ENCODE measurements at places on chromosomes 7 and 10.

DNA sequence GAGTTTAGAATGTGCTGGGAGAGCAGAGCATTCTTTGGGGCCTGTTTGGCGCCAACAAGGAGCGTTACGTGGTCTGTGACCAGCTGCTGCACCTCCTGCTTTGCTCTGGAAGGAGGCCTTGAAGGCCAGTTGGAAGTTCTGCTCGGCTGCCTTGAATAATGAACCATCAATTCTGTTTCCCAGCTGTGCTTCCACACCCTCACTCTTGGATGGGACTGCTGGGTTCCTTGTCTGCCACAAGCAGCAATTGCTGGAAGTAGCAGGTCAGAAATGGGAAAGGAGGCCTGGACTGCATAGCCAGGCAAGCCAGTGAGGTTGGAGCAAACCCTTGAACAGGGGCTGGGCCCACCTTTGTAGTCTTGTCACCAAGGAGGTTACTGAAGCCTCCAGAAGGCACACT is 86.6 kb upstream of the INSYN2A start:
- no peak overlapping the region for H3K4me3 ChIP-seq
- H3K27me3 ChIP-seq: peaks cover 2% of the 10 kb centered on the region
- no peak overlapping the region for H3K27ac ChIP-seq
- H3K36me3 ChIP-seq: peaks cover 3% of the 10 kb centered on the region
- peaks cover 6% of the 10 kb centered on the region for H3K4me1 ChIP-seq

DNA sequence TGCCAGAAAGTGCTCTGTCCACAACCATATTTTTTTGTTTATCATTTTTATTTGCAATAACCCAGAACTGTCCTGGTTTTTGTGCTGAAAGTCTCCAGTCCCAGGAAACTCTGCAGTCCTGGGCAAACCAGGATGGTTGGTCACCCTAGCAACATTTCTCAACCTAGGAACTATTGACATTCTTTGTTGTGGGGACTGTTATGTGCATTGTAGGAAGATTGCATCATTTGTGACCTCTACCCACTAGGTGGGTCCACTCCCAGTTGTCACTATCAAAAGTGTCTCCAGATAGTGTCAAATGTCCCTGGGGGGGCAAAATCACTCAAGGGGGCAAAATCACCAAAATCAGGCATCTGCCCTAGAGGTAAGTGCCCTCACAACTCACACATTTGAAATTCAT is 14.0 kb upstream of the SRI start:
- no peak for DNase-seq
- H3K4me3 ChIP-seq: no peak overlapping the region
- no peaks in the 10 kb centered on the region for H3K4me1 ChIP-seq
- no peaks in the 10 kb centered on the region for H3K36me3 ChIP-seq

DNA sequence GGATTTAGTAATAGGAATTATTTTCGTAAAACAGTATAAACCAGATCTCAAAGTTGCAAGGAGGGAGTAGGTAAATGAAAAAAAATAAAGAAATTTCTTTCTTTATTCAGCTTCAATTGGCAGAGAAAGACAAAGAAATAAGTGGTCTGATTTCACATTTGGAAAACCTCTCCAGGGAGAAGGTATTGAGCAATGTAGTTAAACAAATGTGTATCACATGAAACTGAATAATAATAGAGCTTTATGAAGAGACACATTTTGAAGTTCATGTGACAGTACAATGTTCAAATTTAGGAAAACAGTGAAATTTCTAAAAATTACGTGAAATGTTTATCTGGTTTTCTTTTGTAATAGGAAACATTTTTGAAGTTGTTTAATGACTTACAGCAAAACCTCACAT is 63.0 kb downstream of the TAX1BP1 start:
- H3K27ac ChIP-seq: no peak overlapping the region
- peaks cover 2% of the 10 kb centered on the region for H3K27me3 ChIP-seq
- DNase-seq: no peak

DNA sequence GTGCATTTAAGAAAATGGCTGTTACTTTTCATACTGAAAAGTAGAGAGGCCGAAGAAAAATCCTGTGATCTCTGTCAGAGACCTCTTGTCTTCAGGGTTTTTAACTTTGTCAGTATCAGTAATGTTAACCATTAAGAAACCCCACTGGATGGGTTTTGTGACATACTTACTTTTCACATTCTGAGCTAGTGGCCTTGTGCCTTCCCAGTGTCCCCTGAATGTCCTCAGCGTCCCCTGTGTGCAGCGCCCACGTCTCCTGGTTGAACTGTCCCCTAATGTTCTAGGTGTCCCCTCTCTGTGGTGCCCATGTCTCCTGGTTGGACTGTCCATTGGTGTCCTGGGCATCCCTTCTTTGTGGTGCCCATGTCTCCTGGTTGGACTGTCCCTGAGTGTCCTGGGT is 9.6 kb downstream of the DYNC2I1 start:
- peaks cover 4% of the 10 kb centered on the region for H3K36me3 ChIP-seq
- H3K27ac ChIP-seq: peak overlapping the region; percentile 86
- H3K4me3 ChIP-seq: peak overlapping the region; percentile 56
- H3K4me1 ChIP-seq: peaks cover 55% of the 10 kb centered on the region
- peaks cover 2% of the 10 kb centered on the region for H3K27me3 ChIP-seq
- no peak for DNase-seq

- H3K4me1 ChIP-seq: no peaks in the 10 kb centered on the region
- H3K4me3 ChIP-seq: no peak overlapping the region
- H3K27me3 ChIP-seq: no peaks in the 10 kb centered on the region
- no peaks in the 10 kb centered on the region for H3K36me3 ChIP-seq
- DNase-seq: no peak
Measured at GRCh38 chr10:89399956-89400355, 7.5 kb downstream of the IFIT1 start.

DNA sequence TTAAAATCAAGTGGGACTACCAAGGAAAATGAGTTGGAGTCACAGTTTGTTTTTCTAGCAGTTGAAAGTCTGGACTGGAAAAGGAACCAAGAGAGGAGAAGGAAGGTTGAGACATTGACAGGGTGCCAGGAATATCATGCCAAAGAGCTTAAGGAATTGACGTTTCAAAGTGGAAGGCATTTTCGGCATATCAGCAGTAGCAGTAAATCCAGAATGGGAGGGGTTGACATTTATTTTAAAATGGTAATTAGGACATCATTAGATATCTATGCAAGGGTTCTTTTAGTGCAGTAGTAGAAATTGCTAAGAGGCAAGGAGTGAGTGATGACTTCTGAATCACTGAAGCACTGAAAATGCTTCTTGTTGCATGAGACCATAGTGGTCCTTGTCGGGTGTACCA is 335.9 kb upstream of the PLXDC2 start:
- no peaks in the 10 kb centered on the region for H3K36me3 ChIP-seq
- H3K4me3 ChIP-seq: no peak overlapping the region
- no peak for DNase-seq
- H3K27me3 ChIP-seq: peaks cover 1% of the 10 kb centered on the region
- H3K4me1 ChIP-seq: no peaks in the 10 kb centered on the region

DNA sequence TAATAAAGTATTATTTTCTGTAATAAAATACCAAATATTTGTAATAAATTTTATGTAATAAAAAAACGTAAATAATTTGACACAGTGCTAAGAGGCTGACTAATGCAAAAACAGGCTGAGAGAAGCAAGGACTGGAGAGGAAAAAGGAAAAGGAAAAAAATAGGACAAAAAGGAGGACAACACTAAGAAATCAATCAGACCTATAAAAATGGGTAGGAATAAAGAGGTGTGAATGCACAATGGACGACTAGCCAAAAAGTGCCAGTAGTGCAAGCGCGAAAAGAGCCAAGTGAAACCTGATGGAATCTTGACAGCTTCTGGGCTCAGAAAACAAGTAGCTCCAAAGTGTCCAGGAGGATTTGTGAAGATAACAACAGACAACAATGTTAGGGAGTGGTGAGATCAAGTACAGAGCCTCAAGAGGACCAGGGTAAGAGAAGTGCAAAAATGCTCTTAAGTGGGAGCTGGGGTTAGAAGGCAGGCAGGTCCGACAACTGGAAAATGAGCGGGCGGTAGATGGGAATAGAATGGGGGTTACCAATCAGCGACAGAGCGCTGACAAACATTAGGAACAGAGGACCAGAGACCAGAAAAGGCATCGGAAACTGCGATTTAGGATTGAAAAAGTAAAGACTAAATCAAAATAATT is 1.2 kb downstream of the BRAF start:
- no peaks in the 10 kb centered on the region for H3K36me3 ChIP-seq
- no peak overlapping the region for H3K27ac ChIP-seq
- no peak overlapping the region for H3K4me3 ChIP-seq
- DNase-seq: no peak
- peaks cover 16% of the 10 kb centered on the region for H3K4me1 ChIP-seq

DNA sequence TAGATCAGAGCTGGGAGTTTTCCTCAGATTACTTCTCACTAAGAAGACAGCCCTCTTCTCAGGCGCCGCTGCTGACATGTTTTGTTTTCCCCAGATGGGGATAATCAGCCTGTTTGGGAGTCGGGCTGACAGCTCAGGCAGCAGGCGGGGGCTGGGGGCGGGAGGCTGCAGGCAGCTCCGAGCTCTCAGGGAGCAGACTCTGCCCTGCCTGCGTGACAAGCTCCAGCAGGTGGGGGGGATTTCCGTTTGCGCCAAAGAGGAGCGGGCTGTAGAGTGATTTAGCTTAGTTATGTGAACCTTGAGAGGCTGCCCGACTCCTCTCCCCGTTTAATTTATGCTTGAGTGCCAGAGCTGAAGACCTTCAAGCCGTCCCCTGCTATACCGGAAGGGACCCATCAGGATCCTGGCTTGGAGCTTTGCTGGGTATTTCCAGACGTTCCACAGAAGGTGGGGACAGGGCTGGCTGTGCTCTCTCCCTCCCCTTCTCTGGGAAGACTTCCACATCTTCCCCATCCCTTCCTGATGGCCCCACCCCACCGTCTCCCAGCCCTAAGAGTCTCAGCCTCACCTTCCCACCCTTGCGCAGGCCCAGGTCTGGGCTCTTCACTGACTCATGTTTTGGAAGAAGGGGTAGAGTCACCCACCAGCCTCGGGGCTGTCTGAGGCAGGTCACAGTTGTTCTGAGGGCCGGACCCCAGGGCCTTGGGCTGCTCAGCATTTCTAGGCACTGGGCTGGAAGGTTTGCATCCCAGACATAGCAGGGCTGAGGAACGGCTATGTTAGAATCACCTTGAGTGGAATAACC is 24.7 kb upstream of the ADCYAP1R1 start:
- no peak overlapping the region for H3K27ac ChIP-seq
- no peak for DNase-seq
- H3K4me3 ChIP-seq: no peak overlapping the region
- H3K4me1 ChIP-seq: peaks cover 26% of the 10 kb centered on the region

- H3K27me3 ChIP-seq: peaks cover 2% of the 10 kb centered on the region
- H3K4me1 ChIP-seq: no peaks in the 10 kb centered on the region
- no peak overlapping the region for H3K4me3 ChIP-seq
- no peak overlapping the region for H3K27ac ChIP-seq
- no peaks in the 10 kb centered on the region for H3K36me3 ChIP-seq
Measured at GRCh38 chr10:80855348-80855971, 317.8 kb downstream of the SH2D4B start.

- no peaks in the 10 kb centered on the region for H3K27me3 ChIP-seq
- DNase-seq: no peak
- peak overlapping the region; percentile 45 for H3K27ac ChIP-seq
- H3K4me3 ChIP-seq: no peak overlapping the region
- peaks cover 7% of the 10 kb centered on the region for H3K4me1 ChIP-seq
Measured at GRCh38 chr10:17041626-17042520, 87.7 kb downstream of the CUBN start.

- H3K4me3 ChIP-seq: no peak overlapping the region
- H3K27me3 ChIP-seq: peaks cover 20% of the 10 kb centered on the region
Measured at GRCh38 chr10:103273041-103273441, 3.9 kb upstream of the INA start.

- H3K36me3 ChIP-seq: no peaks in the 10 kb centered on the region
- no peak for DNase-seq
- H3K4me3 ChIP-seq: no peak overlapping the region
- no peaks in the 10 kb centered on the region for H3K4me1 ChIP-seq
- H3K27ac ChIP-seq: no peak overlapping the region
Measured at GRCh38 chr10:114779803-114780576, 41.6 kb upstream of the FHIP2A start.

GRCh38 chr7:73717991-73718405 is 1.5 kb downstream of the STX1A start:
- H3K4me1 ChIP-seq: peaks cover 26% of the 10 kb centered on the region
- peak overlapping the region; percentile 91 for H3K4me3 ChIP-seq
- H3K27me3 ChIP-seq: peaks cover 6% of the 10 kb centered on the region

- no peak overlapping the region for H3K27ac ChIP-seq
- no peaks in the 10 kb centered on the region for H3K27me3 ChIP-seq
- H3K4me1 ChIP-seq: no peaks in the 10 kb centered on the region
- no peak overlapping the region for H3K4me3 ChIP-seq
- H3K36me3 ChIP-seq: no peaks in the 10 kb centered on the region
- no peak for DNase-seq
Measured at GRCh38 chr7:82729172-82730030, 285.8 kb upstream of the CACNA2D1 start.

- DNase-seq: peak; percentile 1
- H3K4me3 ChIP-seq: peak overlapping the region; percentile 80
- peak overlapping the region; percentile 46 for H3K27ac ChIP-seq
- no peaks in the 10 kb centered on the region for H3K27me3 ChIP-seq
- H3K4me1 ChIP-seq: peaks cover 10% of the 10 kb centered on the region
Measured at GRCh38 chr10:117830787-117831212, 215.9 kb downstream of the RAB11FIP2 start.

GRCh38 chr10:14328881-14329672 is 1.6 kb downstream of the FRMD4A start:
- H3K4me1 ChIP-seq: no peaks in the 10 kb centered on the region
- no peak overlapping the region for H3K4me3 ChIP-seq
- H3K27ac ChIP-seq: no peak overlapping the region
- H3K27me3 ChIP-seq: peaks cover 10% of the 10 kb centered on the region
- no peak for DNase-seq

GRCh38 chr10:129605266-129605985 is 138.4 kb downstream of the MGMT start:
- no peak overlapping the region for H3K4me3 ChIP-seq
- DNase-seq: no peak
- peaks cover 21% of the 10 kb centered on the region for H3K4me1 ChIP-seq
- no peak overlapping the region for H3K27ac ChIP-seq
- H3K36me3 ChIP-seq: no peaks in the 10 kb centered on the region
- H3K27me3 ChIP-seq: peaks cover 3% of the 10 kb centered on the region

GRCh38 chr10:88042160-88043100 is 179.0 kb downstream of the PTEN start:
- peaks cover 14% of the 10 kb centered on the region for H3K4me1 ChIP-seq
- no peak for DNase-seq
- H3K27me3 ChIP-seq: peaks cover 8% of the 10 kb centered on the region
- no peak overlapping the region for H3K4me3 ChIP-seq
- no peak overlapping the region for H3K27ac ChIP-seq

- H3K36me3 ChIP-seq: peaks cover 3% of the 10 kb centered on the region
- no peak overlapping the region for H3K27ac ChIP-seq
- no peaks in the 10 kb centered on the region for H3K27me3 ChIP-seq
- no peaks in the 10 kb centered on the region for H3K4me1 ChIP-seq
Measured at GRCh38 chr10:36349445-36350078, 707.5 kb upstream of the FZD8 start.

GRCh38 chr10:111970111-111970510 is 213.5 kb downstream of the GPAM start:
- H3K4me1 ChIP-seq: no peaks in the 10 kb centered on the region
- H3K27ac ChIP-seq: no peak overlapping the region
- H3K36me3 ChIP-seq: no peaks in the 10 kb centered on the region
- H3K27me3 ChIP-seq: peaks cover 2% of the 10 kb centered on the region
- DNase-seq: no peak

- peaks cover 6% of the 10 kb centered on the region for H3K36me3 ChIP-seq
- no peak for DNase-seq
- no peak overlapping the region for H3K27ac ChIP-seq
- no peaks in the 10 kb centered on the region for H3K4me1 ChIP-seq
Measured at GRCh38 chr7:111292026-111292470, 201.1 kb downstream of the LRRN3 start.

All from immature natural killer cell (primary cell).